ENCODE measurements at places on chromosomes 5 and 9. TPM values are rescaled to one million over a fixed set of nuclear protein-coding genes. Genes with fewer than 3 reads are reported as not detected.

DNA sequence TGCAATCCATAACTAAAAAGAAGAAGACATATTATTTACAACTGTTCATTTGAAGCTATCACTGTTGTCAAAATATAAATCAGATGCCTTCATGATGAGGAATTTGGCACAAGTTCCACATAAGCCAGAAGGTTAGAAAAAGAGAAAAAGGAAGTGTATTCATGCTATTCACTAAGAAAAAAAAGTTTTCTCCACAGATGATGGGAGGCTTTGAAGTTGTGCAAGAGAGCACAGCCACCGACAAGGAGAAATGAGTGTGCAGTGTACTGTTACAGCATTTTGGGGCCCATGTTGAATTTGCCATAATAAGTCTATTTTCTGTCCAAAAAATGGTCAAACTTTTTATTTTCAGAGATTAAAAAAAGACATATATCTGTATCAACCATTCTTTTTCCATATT, 32.9 kb upstream of the IFNK start:
- no peak for DNase-seq

DNA sequence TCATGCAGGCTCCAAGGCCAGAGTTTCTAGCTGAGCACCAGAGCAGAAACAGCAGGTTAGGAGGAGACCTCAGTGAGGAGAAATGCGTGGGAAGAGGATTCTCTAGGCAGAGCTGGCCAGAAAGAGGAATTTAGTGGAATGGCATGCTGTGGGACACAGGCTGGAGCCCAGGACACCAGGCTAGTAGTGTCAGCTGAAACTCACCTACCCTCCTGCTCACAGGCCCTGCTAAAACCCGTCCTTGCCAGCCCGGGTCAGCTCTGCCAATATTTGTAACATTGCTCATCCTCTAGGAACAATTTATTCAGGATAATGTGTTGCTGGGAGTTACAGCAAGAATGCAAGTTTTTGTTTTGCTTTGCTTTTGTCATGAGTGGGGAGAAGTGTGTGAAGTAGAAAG, 40.2 kb upstream of the AGXT2 start:
- DNase-seq, result no peak

Gene GFRA3
- 1.6 TPM for total RNA-seq

Gene NR2F1
- total RNA-seq, result 3.2 TPM

Gene PLEKHG4B
- 0.17 TPM for total RNA-seq

- no peak for DNase-seq
Measured at GRCh38 chr9:110126499-110126941, 81.4 kb downstream of the C9orf152 start.

- DNase-seq, result no peak
Measured at GRCh38 chr9:101138509-101138908, 110.0 kb downstream of the PLPPR1 start.

- DNase-seq, result no peak
Measured at GRCh38 chr5:168313596-168314204, 22.3 kb downstream of the WWC1 start.

DNA sequence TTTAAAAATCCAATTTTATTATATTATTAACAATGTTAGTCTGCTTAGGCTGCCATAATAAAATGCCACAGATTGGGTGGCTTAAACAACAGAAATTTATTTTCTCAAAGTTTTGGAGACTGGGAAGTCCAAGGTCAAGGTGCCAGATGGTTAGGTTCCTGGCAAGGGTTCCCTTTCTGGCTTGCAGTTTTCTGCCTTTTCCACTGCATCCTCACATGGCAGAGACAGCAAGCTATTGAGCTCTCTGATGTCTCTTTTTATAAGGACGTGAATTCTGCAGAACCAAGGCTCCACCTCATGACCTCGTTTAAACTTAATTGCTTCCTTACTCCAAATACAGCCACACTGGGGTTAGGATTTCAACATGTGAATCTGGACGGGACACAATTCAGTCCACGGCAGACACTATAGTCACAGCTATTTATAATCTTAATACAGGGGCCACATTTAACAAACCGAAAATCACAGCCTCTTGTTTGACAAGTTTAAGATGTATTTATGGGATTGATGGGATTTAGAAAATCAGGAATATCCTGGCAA, 174.9 kb upstream of the PUM3 start:
- DNase-seq, result no peak

Gene APBB3
- total RNA-seq, result 14.0 TPM

Gene N4BP3
- 26.3 TPM for total RNA-seq

Gene SAPCD2
- total RNA-seq, result 9.1 TPM

- no peak for DNase-seq
Measured at GRCh38 chr5:143714629-143715028, 97.3 kb upstream of the HMHB1 start.

Gene OBP2B
- total RNA-seq, result 11.4 TPM

Gene TMEM215
- not detected for total RNA-seq
